Activated T-cell treated with anti-CD3 and anti-CD28 coated beads, Interleukin-2, amount 50 U/mL, for 4 hours (primary cell): ENCODE measurements at places on chromosomes 7 and 10. TPM values are rescaled to one million over a fixed set of nuclear protein-coding genes. Genes with fewer than 3 reads are reported as not detected.

DNA sequence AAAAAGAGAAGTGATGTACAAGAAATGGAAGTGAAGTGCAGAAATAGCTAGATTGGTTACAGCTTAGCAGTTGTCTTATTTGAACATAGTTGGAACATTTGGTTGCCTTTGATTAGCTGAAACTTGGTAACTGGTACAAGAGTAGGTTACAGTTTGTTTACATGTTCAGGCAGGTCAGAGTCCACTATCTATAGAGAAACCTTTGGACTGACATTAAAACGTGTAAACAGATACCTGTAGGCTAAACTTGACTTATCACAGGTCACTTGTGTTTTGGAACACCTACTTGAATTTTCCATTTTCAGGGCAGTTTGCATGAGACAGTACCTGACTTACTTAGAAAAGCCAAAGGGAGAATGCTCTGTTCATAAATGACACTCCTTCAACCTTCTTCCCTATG, 28.5 kb upstream of the CYP2C8 start:
- no peak for DNase-seq

GRCh38 chr7:132893560-132893959, 188.3 kb downstream of the CHCHD3 start:
- no peak for DNase-seq

DNA sequence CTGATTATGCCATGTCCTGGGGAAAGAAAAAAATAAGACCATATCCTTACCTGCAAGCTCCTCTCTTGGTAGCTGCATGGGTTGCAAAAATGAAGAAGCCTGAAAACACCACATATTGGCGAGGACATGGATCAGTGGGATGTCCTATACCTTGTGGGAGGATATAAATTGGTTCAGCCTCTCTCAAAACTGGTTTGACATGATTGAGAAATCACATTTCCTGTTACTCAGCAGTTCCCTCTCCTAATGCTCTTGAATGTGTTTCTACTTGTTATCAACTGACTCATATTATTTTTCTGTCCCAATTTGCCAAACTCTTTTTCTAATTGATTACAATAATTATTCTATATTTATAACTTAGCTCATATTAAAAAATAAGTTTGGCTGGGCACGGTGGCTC, 380.2 kb downstream of the EXOC4 start:
- no peak for DNase-seq

GRCh38 chr7:25926451-25926850, 225.5 kb upstream of the NFE2L3 start:
- no peak for DNase-seq

GRCh38 chr10:72503241-72503640, 122.6 kb downstream of the MICU1 start:
- no peak for DNase-seq

The AEBP1 gene
- 26.7 TPM for total RNA-seq

The LEP gene
- not detected for total RNA-seq
